Stimulated activated CD4-positive, alpha-beta T cell treated with anti-CD3 and anti-CD28 coated beads, Interleukin-1b, Interleukin-23, amount 100 ng/mL, for 24 hours (primary cell): ENCODE measurements at places on chromosomes 1 and 21.

GRCh38 chr21:35020902-35021301 lies 28.2 kb downstream of the RUNX1 start:
- no peak for DNase-seq

DNA sequence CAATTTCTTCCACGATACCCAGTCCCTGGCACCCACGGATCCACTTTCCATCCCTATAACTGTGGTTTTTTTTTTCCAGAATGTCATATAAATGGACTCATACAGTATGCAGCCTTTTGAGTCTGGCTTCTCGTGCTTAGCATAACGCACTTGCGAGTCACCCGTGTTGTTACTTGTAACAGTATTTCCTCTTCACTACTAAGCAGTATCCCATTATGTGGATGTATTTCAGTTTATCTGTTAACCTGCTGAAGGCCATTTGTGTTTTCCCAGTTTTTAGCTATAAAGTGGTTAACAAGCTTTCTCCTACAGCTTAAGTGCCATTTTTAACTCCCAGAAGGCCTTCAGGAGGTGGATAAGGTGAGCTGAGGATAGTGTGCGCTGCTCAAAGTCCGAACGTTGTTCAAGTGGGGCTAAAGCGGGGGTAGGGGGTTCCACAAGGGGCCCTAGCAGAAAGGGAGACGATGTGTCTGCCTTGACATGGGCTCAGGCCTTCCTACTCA lies 829 bp downstream of the ADAR start:
- no peak for DNase-seq

DNA sequence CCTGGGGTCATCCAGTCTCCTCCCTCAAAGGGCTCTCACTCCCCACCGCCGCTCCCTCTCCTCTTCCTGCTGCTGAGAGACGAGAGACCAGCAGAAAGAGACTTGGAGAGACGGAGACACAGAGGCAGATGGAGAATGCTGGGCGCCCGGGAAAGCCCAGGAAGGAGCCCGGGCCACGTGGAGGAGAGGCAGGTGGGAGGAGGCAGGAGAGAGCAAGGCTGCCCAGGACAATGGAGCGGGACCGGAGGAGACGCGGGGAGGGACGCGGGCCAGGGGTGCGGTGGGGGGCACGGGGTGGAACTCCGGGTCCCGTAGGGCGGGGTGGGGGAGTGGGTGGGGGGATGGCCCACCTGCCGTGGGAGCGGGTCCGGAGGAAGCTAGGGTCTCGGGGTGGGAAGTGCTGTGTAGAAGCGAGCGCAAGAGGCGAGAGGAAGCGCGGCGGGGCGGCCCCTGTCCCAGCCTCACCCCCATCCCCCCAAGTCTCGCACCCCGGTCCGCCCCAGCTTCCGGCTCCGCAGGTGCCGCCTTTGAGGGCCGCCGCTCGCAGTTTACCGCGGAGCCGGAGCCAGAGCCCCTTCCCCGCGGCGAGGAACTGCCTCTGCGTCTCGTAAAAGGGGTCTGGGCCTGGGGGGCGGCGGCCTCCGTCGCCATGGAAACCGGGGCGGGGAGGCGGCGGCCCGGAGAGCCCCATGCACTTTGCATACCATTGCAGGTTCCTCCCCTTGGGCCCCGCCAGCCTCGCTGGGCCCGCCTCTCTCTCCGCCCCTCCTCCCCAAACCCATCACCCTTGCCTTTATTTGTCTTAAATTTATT lies 11.7 kb upstream of the EPHA2 start:
- peak; percentile 44 for DNase-seq

DNA sequence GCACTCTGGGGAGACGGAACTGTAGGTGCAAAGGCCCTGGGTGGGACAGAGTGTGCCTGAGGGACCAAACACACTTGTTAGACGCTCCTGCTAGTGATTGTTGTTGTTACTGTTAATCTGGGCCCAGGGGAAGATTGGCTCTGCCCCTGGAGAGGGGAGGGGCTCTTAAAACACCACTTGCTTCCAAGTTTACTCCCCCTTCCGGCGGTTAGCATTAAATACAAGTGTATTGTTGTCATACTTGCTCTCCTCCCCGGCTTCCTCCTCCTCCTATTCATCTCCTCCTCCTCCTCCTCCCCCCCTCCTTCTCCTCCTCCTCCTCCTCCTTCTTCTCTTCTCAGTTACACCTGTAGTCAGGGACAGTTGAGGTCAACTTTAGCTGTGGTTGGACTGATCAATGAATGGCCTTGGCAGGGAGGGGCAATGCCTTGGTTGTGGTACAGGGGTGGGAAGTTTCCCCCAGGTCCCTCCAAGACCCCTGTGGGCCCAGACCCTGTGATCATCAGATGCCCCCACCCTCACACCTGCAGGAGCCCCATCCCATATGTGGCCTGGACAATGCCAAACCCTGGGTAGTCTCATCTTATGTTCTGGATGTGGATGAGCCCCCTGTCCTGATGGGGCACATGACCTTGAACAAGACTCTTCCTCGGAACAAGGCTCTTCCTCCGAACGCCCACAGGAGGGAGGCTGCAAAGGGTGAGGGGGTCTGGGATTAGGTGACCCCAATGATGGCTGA lies 217.3 kb downstream of the PTPRU start:
- DNase-seq = no peak

DNA sequence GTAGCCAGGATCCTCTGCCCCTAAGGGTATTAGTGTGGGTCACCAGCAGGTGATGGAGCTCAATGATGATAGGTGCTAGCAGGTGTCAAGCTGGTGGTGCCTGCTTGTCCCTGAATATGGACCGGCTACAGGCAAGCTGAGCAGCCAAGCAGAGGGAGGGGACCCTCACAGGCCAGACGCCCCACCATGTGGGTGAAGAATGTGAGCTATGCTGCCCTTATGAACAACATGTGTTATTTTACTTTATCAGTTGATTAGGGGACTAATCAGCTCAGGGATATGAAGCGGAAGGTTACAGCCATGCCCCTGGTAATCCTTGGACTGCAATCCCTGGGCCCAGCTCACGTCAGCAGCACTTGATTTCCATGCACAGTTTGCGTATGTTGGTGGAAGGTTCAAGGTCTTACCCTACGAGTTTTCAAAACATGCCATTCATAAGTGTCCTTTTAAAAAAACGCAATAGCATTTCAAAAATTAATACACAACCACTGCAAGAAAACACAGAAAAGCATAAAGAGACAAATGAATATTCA lies 106.0 kb downstream of the CDC7 start:
- DNase-seq = no peak
